Cardiac septum (tissue), 1 donor: ENCODE measurements at places on chromosomes 2 and 18. TPM values are rescaled to one million over a fixed set of nuclear protein-coding genes. Genes with fewer than 3 reads are reported as not detected.

The OTOS gene
- total RNA-seq = not detected

- no peak for DNase-seq
Measured at GRCh38 chr2:46644690-46645385, 165.5 kb downstream of the TMEM247 start.

The DPYSL5 gene
- 0.19 TPM for total RNA-seq

- DNase-seq = no peak
Measured at GRCh38 chr18:25830787-25831186, 259.6 kb downstream of the SS18 start.

DNA sequence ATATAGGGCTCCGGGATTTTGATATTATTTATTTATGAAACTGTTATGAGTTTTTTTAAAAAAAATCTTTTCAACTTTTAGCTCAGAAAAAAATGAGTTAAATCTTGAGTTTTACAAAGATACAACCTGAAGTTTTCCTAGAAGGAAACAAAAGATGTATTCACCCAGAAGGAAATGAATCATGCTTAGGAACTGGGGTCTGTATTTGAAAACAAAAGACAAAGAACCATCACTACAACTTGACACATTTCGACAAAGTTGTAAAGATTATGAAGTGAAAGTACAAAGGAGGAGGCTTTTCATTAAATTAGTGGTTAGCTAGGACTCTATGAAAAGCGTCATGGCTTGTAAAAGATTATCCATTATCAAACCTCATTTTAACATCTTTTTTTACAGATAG lies 143.3 kb downstream of the PDE1A start:
- DNase-seq = no peak

The SALL3 gene
- 0.30 TPM for total RNA-seq

The HOXD10 gene
- 0.16 TPM for total RNA-seq

DNA sequence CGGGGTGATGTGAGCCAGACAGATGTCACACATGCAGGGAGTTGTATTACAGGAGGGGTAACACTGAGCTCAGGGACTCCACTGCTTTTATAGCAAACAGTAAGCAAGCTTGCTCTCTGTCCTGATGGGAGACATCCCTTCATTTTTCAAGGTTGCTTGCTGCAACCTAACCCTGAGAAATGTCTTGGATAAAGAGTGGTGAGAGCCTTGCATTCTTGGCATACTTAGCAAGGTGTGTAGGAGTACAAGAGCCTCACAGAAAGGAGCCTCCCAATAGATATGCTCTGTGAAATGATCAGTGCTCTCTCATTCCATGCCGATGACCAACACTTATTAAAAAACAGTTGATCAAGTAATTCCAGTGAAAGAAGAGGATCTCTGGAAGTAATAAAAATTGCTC lies 8.1 kb downstream of the PFN4 start:
- DNase-seq = no peak

- no peak for DNase-seq
Measured at GRCh38 chr2:47535996-47536395, 133.0 kb downstream of the MSH2 start.

DNA sequence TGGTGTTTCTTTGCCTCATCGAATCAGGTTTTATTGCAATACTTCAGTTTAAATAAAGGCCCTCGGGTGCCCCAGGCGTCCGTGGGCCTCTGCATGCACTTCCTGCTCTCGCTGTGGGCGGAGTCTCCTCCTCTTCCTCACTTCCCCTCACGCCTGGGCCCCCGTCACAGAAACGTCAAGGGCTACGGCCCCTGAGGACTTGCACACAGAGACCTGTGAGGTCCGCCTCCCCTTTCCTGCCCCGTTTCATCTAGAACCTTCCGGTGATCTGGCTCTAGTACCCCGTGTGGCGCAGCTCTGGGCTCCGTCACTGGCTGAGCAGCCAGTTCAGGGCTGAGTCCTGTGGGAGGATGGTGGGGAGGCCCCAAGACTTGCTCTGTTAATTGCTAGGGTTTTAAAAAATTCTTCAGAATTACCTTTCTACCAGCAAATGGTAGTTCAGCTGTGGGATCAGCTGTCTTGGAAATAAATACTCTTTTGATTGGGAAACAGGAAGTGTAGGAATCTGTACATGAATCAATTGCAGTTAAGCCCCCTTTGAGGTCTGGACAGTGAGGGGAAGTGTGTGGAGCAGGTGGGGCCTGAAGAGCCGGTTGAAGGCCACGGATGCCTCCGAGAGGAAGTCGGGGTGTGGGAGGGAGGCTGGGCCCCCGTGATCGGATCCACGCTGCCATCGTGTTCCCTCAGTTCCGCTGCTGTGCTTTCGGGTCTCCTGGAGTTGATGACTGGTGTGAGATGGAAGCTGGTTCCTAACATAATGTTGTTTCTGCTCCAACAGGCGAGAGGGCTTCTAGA lies 10.2 kb downstream of the NFATC1 start:
- peak; percentile 89 for DNase-seq

The MOGAT1 gene
- 0.24 TPM for total RNA-seq

DNA sequence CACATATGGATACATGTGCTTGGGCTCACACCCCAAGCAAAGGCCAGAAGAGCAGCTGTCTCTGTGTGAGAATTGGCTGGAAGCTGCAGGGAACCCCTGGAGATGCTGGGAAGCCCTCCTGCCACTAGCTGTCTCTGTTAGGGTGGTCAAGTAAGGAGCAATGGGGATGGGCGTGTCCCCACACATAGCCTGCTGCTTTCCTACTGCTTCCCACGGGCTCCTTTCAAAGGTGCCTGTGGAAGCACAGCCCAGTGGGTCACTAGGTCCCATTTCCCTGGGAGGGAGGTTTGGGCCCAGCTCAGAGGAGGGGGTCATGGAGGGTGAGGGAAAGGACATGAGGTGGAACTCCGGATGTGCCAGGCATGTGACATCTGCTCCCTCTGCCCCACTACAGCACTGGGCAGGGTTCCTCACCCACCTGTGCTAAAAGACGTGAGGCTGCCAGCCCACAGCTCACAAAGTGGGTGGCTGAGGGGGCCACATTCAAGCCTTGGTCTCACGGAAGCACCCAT lies 24.4 kb upstream of the MAL start:
- DNase-seq = peak; percentile 56

GRCh38 chr2:99708231-99708630 lies 218.4 kb upstream of the REV1 start:
- no peak for DNase-seq

- DNase-seq = no peak
Measured at GRCh38 chr18:45686891-45687611, 36.9 kb upstream of the SLC14A1 start.

DNA sequence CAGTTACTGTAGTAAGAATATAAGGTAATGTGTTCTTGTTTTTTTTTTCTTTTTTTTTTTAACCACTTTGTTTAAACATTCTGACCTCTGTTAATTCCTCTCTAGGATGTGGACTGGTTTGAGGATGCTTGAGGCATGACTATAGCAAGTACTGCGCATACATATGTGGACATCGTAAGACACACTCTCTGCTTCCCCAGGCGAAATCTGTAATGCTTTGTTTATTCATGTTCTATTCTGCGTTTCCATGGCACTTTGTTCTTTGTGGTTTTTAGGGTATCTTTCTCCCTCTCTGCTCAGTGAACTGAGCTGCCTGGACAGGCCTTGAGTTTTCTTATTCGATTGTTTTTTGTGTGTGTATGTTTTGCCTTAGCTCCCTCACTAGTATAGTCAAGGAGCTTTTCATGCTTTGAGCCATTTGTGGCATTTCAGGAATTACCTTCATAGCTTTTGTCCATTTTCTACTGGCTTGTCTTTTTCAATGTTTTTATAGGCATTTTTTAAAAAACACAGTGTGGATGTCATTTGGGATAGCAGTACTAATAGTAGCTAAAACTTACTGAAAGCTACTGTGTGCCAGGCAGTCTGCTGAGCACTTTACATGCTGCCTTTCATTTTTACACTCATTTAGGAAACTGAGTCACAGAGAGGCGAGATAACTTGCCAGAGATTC lies 1.9 kb upstream of the SH3BP4 start:
- no peak for DNase-seq

- peak; percentile 82 for DNase-seq
Measured at GRCh38 chr2:162221064-162221463, 22.2 kb downstream of the FAP start.

The ORC2 gene
- total RNA-seq = 24.9 TPM

DNA sequence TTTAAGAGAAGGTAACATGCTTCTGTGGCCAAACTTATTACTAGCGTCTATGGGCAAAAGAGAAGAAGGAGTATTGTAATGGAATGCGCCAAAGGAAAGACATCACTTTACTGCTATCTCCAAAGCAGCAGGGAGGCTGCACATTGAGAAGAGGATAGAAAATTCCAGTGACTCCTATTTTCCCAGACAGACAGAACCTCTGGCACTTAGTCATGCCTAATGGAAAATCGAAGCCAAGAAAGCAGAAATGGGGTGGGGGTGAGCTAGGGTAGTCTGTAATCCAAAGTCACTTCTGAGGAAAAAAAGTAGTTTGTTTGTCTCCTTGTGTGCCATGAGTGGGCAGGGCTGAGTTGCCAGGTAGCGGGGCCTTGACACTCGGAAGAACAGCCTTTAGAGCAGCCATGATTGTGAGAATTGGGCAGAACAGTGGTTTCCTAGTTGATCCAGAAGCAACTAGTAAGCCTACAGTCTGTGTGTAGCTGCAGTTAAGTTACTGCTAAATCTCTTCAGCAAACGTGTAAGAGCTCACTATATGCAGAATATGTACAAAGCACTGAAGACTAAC lies 79.4 kb upstream of the FOSL2 start:
- DNase-seq = no peak

The HES6 gene
- total RNA-seq = 2.7 TPM

- DNase-seq = no peak
Measured at GRCh38 chr2:240441993-240442411, 6.5 kb downstream of the GPC1 start.

The GIGYF2 gene
- total RNA-seq = 62.5 TPM

The SP9 gene
- not detected for total RNA-seq

The PTH2R gene
- total RNA-seq = not detected

The EFEMP1 gene
- 48.5 TPM for total RNA-seq

DNA sequence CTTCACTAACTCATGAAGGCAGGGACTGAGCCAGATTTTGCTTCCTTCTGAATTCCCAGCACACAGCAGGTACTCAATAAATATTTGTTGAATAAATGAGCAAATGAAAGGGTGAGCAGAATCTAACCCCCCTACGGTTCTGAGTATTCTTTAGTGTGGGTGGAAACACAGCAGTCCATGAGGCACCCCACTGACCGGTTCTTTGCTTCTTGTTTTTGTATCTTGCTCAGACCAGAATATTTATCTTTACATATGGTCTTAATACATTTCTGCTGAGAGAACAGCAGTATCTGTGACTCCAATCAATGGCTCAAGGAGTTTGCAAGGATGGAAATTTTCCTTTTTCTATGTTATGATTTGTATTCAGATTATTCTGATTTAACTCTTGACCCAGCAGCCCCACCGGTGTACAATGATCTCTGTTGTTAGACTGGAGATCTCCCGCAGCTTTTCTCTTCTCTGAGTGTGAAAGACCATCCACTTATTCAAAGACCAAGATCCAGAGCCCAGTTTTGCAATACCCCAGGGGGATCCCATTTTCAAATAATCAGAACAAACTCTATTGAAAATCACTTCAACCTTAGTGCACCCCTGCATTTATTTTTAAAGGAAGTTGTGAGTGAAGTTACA lies 506.5 kb upstream of the TNP1 start:
- no peak for DNase-seq

The ASB18 gene
- 44.4 TPM for total RNA-seq

DNA sequence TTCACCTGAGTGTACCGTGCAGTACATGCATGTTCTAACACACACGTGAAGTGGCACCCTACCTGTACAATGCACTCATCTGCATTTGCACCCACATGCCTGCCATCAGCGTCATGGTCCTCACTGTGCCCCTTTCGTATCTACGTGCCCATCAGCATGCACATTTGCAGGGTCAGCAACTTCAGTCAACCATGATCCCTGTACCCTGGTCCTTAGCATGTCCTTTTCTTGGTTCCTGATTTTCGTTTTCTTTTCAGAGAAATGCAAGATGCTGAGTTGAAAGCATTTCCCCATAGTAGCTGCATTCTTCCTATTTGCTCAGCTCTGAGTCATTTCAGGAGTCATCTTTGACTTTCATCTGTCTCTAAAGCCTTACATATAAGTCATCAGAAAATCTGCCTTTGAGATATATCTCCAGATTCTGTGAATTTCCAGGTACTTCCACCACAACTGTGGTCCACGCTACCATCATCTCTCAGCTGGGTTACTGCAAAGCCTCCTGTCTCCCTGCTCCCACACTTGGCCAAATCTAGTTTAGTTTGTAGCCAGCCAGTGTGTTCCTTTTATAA lies 14.7 kb upstream of the PUM2 start:
- DNase-seq = no peak

- DNase-seq = no peak
Measured at GRCh38 chr2:65371074-65371434, 61.3 kb downstream of the SPRED2 start.

GRCh38 chr18:52342456-52342855 lies 2.5 kb downstream of the DCC start:
- DNase-seq = no peak

The ZBTB7C gene
- 8.0 TPM for total RNA-seq

The ARHGAP25 gene
- 5.2 TPM for total RNA-seq

The CHST10 gene
- 7.8 TPM for total RNA-seq

DNA sequence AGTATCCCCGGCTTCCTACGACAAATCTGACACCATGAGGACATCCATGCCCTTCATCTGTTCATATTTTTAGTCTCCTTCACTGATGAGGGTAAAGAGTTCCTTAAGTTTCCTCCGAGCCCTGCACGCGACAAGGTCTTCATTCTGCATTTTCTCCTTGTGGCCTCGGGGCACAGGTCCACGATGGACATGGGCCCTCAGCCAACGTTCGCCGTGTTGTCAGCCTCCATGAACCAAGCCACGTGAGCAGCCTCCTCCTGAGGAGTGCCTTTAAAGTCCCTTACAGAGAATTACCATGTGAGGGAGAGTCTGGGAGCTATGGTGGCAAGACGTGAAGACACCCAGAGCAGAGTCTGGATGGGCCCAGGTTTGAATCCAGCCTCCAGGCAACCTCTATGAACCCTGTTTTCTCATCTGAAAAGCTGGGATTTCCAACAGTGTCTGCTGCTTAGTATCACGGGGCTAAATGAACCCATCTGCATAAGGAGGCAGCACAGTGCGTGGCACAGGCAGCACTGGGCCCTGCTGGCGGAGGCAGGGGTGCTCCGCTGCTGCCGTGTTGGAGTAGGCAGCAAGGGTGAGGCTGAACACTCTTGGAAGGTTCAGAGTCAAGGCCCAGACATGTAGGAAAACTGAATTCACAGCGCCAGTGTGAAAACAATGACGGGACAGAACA lies 54.1 kb downstream of the EIPR1 start:
- no peak for DNase-seq

DNA sequence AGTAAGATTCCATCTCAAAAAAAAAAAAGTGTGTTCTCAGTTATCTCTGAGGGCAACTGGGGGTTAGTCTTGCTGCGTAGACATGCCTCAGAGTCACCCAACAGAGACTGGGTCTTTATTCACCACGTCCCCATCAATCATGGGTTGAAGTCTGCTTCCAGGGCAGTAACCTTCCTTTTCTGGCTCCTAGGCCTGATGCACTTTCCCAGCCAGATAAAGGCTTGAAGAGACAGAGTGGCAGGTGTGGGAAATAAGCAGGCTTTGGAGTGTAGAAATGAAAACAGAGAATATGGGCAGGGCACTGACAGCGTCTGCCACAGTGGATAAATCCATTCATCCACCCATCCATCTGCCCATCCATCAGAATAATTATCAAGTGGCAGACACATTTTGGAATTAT lies 134.1 kb upstream of the LGALSL start:
- DNase-seq = no peak

- DNase-seq = no peak
Measured at GRCh38 chr2:44269831-44270230, 5.4 kb upstream of the SLC3A1 start.

The XIRP2 gene
- 537 TPM for total RNA-seq
